ENCODE measurements at places on chromosomes 7 and 10. TPM values are rescaled to one million over a fixed set of nuclear protein-coding genes. Genes with fewer than 3 reads are reported as not detected.

Gene GFRA1
- total RNA-seq = not detected

DNA sequence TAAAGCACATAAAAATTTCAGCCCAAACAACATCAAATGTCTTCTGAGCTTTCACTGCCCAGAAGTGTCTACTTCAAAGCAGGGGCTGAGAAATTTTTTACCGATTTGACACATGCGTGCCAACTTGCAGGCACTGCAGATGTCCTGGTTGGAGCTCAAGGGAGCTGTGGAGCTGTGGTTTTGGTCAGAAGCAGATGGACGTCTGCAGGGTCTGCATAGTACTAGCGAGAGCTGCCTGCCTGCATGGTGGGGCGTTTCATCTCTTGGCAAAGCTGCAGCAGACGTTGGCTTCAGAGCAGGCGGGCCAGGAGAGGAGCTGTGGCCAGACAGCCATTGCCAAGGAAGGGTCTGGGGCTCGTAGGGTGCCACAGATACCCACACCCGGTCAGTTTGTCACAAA is 296.7 kb downstream of the GLRX3 start:
- no peak for DNase-seq

DNA sequence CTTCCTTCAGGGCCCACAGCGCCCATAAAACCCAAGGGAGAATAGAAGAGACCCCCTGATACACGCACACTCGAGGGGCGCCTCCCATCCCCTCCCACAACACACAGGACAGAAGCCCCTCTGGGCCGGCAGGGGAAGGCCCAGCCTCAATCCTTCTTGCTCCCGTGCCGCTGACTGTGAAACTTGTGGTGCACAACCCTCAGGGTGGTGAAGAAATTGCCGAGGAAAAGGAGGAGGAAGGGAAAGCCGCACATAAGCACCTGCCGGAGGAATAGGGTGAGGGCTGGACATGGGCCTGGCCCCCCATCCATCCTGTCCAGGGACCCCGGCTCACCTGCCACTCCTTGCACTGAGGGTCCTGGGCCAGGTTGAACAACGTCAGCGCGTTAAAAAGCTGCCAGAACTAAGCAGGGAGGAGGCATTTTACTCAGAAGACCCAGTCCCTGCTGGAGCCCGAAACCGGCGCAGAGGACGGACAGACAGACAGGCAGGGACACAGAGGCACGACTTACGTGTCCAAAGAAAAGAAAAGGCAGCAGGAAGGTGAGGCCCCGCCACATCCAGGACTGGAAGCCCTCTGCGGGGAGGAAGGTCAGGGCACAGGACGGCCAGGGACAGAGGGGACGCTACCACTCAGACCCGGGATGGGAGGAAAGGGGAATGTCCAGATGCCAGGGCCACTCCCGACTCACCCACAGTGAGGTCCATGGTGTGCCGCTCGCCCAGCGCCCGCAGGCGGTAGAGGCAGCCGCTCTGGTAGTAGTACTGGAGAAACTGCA is 7.2 kb downstream of the TMEM120A start:
- no peak for DNase-seq

GRCh38 chr7:56157238-56157790 is 41.1 kb upstream of the NUPR2 start:
- no peak for DNase-seq

GRCh38 chr10:107671960-107672359 is 507.5 kb upstream of the SORCS1 start:
- DNase-seq = no peak

Measured in natural killer cell treated with Interleukin-12 subunit alpha and Interleukin-12 subunit beta and Interleukin-15 and Interleukin-18, amount 100 ng/mL, for 72 hours (primary cell).